Liver (tissue), 10 donors: ENCODE measurements at places on chromosomes 11 and 22. TPM values are rescaled to one million over a fixed set of nuclear protein-coding genes. Genes with fewer than 3 reads are reported as not detected.

The PKNOX2 gene
- total RNA-seq = 0.23 TPM

The OTOG gene
- not detected for total RNA-seq

The SHISAL1 gene
- 0.09 TPM for total RNA-seq

The UPB1 gene
- 67.6 TPM for total RNA-seq

The IGLL1 gene
- not detected for total RNA-seq

The APOC3 gene
- 5,828 TPM for total RNA-seq

The ANO9 gene
- total RNA-seq = 0.37 TPM

The B3GAT1 gene
- total RNA-seq = 0.25 TPM

The ANO3 gene
- 2.0 TPM for total RNA-seq

The CNTF gene
- 3.8 TPM for total RNA-seq

The APIP gene
- total RNA-seq = 13.4 TPM

The CADM1 gene
- total RNA-seq = 37.2 TPM

The BRMS1 gene
- 20.0 TPM for total RNA-seq

The EIF4ENIF1 gene
- 7.0 TPM for total RNA-seq

The OR8I2 gene
- not detected for total RNA-seq

- DNase-seq = no peak
Observed at GRCh38 chr11:64459609-64460008, 100.6 kb downstream of the RPS6KA4 start.

GRCh38 chr11:36364551-36365325 is 68.7 kb downstream of the PRR5L start:
- DNase-seq = no peak

- no peak for DNase-seq
Observed at GRCh38 chr11:68206211-68206610, 6.9 kb downstream of the KMT5B start.

DNA sequence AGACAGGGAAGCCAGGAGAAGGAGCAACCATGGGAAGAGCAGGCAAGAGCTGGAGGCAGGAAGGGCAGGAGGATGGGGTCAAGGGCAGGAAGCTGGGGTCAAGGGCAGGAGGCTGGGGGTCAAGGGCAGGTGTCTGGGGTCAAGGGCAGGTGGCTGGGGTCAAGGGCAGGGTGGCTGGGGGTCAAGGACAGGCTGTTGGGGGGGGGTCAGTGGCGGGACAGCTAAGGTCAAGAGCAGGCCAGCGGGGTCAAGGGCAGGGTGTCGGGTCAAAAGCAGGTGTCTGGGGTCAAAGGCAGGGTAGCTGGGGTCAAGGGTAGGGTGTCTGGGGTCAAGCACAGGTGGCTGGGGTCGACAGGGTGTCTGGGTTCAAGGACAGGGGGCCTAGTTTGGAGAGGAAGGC is 24.2 kb downstream of the CPT1A start:
- no peak for DNase-seq

DNA sequence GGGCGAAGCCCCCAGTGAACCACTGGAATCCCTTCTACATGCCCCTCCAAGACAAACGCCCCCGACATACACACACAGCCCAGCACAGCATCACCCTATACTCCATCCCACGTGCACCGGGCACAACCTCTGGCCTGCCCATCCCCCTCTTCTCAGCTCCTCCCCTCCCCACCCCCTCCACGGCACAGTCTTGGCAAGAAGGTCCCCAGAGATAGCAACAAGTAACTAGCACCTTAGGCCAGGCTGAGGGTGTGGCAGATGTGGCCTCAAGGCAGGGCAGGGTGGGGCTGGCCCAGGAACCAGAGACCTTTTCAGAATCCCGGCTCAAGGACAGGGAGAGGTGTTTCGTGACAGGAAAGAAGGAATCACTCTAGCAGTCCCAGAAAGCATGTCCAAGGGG is 54.3 kb downstream of the CYTH4 start:
- DNase-seq = no peak

DNA sequence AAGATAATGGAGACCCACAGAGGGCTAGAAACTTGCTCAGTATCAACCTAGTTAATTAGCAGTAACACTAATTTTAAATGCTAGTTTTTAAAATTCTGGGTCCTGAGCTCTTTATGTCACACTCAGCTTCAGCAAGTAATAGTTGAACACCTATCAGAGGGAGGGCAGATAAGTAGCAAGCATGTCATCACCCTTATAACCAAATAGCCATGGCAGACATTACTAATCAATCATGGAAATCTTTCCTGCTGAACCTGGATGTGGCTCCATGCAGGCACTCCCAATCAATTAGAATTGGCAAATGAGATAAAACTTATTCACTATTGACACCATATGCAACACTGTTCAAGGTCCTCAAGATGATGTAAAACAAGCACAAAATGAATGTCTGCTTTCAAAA is 111.5 kb upstream of the SEZ6L start:
- no peak for DNase-seq

GRCh38 chr22:39528681-39529486 is 3.7 kb downstream of the RPS19BP1 start:
- DNase-seq = peak; percentile 93

DNA sequence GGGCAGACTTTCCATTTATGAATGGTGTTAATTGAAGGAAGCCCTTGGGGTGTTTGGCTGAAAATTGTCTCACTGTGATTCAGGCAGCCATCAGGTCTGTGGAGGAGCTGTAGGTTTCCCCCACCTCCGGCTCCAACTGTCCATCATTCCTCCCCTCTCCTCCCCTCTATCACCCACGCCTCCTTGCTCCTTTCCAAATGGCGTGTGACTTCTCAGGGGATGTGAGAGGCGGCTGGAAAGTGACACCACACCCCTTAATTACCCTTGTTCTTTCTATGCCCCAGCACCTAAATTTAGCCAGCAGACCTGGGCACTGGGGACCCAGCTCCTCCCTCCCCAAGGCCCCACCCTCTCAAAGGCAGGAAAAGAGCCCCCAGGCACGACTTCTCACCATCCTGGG is 38.1 kb upstream of the SYT7 start:
- DNase-seq = no peak

- DNase-seq = no peak
Observed at GRCh38 chr22:29798318-29798717, 31.1 kb downstream of the UQCR10 start.

- no peak for DNase-seq
Observed at GRCh38 chr11:70360211-70360610, 38.1 kb upstream of the CTTN start.

DNA sequence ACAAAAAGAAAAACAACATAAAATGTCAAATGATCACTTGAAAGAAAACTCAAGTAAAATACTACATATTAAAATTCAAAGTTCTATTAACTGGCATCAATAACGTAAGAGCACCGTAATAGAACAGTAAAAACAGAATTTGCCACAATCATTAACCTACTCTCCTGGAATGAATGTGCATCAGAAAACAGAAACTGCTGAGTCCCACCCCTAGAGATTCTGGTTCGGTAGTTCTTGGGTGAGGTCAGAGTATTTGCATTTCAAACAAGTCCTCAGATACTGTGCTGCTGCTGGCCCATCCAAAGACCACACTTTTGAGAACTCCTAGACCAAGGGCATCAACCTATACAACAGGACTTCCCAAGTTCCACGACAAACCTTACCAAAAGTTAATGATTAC is 23.5 kb downstream of the PITPNB start:
- no peak for DNase-seq

- DNase-seq = no peak
Observed at GRCh38 chr11:3906166-3906565, 50.7 kb downstream of the STIM1 start.

GRCh38 chr22:49562685-49563249 is 264.9 kb downstream of the BRD1 start:
- no peak for DNase-seq

GRCh38 chr11:60924110-60924905 is at the start of gene TMEM132A:
Gene TMEM132A, plus strand, starts transcription at chr11:60924460. Its CDS starts 174 bp downstream, at chr11:60924634.
- DNase-seq = peak; percentile 44

DNA sequence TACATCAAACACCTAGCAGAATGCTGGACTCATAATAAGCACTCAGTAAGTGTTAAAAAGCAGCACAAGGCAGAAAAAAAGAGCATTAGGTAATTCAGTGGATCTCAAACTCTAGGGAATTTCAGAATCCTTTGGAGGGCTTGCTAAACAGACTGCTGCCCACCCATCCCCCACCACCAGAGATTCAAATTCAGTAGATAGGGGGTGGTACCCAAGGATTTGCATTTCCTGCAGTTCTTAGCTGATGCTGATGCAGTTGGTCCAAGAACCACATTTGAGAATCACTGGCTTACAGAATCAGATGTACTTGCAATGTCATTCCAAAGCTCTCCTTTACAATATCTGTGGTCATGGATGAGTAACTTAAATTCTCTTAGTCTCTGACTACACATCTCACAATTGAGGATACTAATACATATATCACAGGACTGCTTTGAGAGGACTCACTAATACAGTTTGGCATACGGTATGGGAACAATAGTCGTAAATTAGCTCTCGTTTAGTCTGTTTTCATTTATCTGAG is 664.5 kb downstream of the KCNA4 start:
- no peak for DNase-seq

GRCh38 chr22:46071451-46072109 is 78.7 kb upstream of the PPARA start:
- DNase-seq = peak; percentile 67

GRCh38 chr11:113906038-113906437 is 1.4 kb downstream of the HTR3B start:
- no peak for DNase-seq

GRCh38 chr11:15072551-15073143 is 746 bp upstream of the CALCB start:
- DNase-seq = no peak

GRCh38 chr11:126698576-126698975 is 302.0 kb downstream of the KIRREL3 start:
- DNase-seq = no peak

GRCh38 chr11:71563406-71563805 is 2.0 kb upstream of the KRTAP5-10 start:
- peak; percentile 50 for DNase-seq

GRCh38 chr11:61747192-61747966 is 5.1 kb upstream of the MYRF start:
- DNase-seq = peak; percentile 82

GRCh38 chr11:116179401-116179800 is 593.4 kb downstream of the BUD13 start:
- no peak for DNase-seq

DNA sequence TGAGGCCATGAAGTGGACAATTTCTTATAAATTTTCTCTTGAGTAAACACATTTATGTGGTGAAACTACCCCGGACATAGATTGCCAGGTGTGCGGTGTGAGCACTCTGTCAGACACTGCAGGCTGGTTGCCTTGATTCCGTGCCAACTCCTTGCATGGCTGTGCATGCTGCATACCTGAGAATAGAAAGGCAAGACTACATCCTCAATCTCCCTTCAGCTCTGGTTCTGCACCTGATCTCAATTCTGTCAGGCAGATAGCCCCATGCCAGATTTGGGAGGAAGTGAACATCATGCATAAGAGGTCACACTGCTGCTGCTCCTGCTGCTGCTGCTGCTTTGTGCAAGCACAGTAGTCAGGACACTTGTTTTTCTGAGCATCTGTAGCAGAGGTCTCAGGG is 42.5 kb upstream of the DEUP1 start:
- DNase-seq = no peak

DNA sequence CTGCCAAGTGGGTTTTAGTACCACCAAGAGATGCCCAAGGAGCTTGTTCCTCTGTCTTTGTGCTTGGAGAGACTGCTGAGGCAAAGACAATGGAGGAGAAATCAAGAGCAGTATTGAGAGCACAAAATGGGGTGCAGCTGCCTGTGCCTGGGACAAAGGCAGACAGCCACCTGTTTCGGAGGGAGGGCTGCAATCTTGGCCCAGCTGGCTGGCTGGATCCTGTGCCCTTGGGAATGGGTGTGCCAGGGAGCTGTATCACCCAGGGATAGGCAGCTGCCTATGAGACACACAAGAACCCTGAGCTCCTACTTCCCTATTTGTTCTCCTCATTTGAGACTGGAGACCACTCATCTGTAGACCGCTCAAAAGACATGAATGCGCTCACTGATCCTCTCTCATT is 23.3 kb upstream of the CHRM4 start:
- no peak for DNase-seq

- no peak for DNase-seq
Observed at GRCh38 chr11:17735818-17736578, 1.4 kb downstream of the KCNC1 start.

DNA sequence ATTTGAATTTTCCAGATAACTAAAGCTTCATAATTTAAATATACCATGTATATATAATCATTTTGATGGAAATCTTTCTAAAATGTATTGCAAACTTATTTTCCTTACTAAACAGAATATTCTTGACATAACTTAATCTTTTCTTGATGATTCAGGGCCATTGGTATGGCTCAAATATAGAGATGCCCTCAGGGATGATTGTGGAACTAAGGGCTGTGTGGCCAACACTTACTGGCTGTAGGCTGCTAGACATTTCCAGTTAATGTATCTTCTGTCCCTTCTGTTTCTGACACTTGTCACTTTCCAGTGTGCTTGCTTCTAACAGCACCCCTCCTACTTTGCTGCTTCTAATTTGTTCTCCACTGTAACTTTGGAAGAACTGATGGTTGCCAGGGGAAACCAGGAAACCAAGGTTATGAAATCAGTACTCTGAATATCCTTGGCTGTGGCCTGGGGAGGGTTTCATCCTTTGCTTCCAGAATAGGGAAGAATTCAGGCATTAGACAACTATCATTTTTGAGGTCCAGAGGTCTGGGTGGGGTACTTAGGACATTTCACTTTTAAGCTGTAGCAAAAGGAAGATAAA is 697.2 kb downstream of the ETS1 start:
- no peak for DNase-seq

DNA sequence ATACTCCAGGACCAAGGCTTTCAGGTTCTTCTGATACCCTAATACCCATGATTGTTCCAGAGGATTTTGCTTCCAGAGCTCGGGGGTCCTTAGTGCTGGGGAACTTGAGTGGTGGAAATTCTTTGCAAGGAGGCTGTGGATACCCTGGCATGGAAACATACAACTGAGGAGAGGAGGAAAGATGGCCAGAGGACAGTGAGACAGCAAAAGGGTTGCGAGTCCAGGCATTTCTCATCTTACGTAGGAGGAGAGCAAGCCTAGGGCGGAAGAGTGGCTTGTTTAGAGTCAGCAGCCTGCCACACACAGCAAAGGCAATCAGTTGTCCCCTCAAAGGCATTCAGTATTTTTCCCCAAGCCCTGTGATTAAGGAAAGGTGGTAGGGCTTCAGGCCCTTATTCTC is 73.5 kb downstream of the ADM start:
- DNase-seq = no peak

DNA sequence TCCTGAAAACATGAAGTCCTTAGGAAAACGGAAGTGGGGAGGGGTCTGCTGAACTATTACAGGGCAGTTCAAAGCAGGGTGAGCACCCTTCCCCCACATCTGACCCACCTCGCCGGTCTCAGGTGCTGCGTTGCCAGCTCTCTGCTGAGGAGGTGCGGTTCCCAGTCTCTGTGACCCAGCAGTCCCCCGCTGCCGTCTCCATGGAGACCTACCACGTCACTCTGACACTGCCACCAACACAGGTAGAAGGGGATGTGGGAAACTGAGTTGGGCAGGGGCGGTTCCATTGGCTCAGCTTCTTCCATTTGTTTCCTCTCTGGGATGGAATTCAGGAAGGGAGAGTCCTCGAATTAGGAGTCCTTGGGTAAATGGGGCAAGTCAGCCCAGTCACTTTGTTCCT is 3.3 kb downstream of the C2CD2L start:
- DNase-seq = no peak

GRCh38 chr11:114281388-114281956 is 14.7 kb upstream of the NNMT start:
- no peak for DNase-seq
